Forelimb muscle (tissue), 1 donor: ENCODE measurements at places on chromosomes 3 and 15.

DNA sequence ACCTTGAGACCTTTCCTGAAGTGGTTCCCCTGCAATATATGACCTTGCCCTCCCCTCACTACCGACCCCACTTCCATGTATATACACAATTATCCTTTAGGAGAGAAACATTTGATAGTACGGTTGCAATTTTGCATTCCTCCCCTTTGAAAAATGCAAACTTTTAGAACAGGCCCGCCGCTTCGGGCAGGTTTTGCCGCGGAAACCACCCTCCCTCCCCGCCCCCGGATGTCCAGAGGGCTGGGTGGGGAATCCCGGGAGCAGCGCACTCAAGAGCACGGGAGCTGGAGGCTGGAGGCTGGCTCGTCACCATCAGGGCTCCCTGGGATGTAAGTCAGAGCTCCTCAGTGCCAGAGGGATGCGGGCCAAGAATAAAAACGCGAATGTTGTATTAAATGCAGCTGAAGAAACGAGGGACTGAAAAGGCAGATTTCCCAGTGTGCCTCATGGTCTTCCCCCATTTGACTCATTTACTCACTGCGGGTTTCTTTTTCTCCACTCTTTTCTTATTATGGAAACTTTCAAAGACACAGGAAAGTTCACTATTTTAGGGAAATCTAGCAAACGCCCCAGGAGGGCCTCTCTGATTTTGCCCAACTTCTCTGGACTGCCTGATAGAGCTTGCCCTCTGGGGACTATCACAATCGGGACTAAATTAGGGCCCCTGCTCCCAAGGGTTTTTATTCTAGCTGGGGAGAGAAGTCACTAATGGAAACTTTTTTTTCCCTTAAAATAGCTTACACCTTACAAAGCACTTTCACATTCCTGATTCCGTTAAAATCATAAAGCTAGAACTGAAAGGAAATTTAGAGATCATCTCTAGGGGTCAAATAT, 2.9 kb upstream of the USP3 start:
- DNase-seq, result no peak

DNA sequence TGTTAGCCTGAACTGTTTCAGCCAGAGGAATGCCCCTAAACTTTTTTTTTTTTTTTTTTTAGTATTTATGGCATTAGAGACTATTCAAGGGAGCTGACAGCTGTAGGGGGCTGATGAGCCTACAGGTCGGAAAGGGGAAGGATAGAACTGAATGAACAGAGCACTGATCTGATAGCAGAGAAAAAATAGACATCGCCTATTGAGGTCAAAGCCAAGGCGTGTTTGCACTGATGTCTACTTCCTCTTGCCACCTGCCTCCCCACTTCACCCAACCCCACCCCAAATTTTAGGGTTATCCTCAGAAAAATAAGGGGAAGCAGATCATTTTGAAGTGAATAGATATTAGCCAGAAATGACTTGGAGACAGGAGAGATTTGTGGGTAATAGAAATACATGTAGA, 3.0 kb upstream of the ZMAT3 start:
- no peak for DNase-seq

GRCh38 chr15:27842526-27842925, 256.6 kb downstream of the OCA2 start:
- no peak for DNase-seq

DNA sequence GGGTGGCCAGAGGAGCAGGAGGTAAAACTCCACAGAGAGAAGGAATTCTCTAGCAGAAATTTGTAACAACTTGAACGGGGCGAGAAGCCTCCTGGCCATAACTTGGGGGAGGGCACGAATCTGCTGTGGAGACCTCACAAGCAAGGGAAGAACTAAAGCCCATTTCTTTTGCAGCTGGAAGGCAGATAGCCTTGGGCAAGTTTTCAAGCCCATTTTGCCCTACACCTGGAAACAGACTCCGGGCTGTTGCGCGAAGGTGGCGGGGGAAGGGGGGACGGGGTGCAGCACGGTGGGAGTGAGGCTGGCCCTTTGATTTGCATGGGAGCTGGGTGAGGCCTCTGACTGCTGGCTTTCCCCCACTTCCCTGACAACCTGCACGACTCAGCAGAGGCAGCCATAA, 168.8 kb downstream of the MEGF11 start:
- no peak for DNase-seq

- no peak for DNase-seq
These were observed 1238.2 kb downstream of the ROBO1 start for GRCh38 chr3:78529601-78530000.

- no peak for DNase-seq
These were observed 31.8 kb downstream of the LPP start for GRCh38 chr3:188185717-188186251.

DNA sequence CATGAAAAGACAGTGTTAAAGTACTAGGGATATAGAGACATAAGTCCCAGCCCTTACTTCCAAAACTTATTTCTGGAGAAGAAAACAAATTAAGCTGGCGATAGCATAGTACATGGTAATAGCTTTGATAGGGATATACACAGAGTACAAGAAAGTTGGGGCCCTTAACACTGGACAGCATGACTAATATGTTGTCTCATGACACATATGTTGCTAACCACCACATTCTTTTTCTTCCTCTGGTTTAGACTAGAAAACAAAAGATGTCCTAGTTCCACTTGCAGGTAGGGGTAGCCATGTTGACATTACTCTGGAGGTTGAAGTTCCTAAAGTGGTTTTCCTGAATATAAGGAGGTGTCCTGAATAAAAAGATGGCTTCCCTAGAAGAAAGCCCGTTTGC, 75.3 kb downstream of the RFX7 start:
- DNase-seq, result no peak

GRCh38 chr15:27669641-27670040, 429.5 kb downstream of the OCA2 start:
- DNase-seq, result no peak

GRCh38 chr3:118938183-118938961, 96.3 kb downstream of the IGSF11 start:
- DNase-seq, result no peak

DNA sequence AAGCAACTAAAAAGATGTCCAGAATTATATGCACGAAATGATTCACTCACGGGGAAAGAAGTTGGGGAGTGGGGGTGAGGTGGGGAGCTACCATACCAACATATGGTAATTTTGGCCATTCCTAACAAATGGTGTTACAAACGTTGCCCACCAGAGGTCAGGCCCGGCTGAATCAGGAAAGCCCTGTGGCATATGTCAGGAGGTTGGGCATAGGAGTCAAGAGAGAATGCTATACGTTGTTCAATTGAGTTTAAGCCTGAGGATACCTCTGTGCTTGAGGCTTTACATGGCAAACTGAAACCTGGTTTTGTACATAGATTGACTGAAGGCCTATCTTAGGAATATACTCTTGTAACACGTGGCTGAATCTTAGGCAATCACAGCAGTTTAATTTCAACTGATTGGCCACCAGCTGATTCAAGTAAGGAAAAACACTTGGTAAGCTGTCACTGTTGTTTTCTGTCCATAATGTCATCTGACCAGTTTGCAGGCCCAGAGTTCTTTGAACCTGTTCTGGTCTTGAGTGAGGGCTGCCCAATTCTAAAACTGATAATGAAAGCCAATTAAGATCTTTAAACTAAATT, 23.4 kb upstream of the SLC2A2 start:
- no peak for DNase-seq

GRCh38 chr3:57961828-57962447, 46.3 kb upstream of the FLNB start:
- no peak for DNase-seq

- DNase-seq, result no peak
These were observed at the start of gene FAM174B for GRCh38 chr15:92655178-92655995. Gene FAM174B, minus strand, starts transcription at chr15:92655775.

DNA sequence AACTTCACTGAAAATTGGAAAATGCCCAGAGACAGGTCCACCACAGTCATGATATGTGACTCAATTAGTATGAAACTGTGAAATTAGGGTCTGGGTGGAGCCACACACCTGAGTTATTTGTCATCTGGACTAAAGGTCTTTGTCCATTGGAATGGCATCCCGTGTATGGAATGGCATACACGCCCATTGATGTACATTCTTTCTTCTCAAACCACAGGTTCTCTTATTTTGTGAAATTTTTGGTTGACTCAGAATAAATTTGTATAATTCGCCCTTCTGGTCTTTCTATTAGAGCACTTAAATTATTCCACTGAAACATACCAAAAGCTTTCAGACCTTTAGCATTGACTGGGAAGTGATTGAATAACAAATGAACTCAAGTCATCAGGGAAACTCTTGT, 66.8 kb upstream of the UBE2E1 start:
- no peak for DNase-seq

- DNase-seq, result no peak
These were observed 7.0 kb upstream of the BOC start for GRCh38 chr3:113204371-113204770.

DNA sequence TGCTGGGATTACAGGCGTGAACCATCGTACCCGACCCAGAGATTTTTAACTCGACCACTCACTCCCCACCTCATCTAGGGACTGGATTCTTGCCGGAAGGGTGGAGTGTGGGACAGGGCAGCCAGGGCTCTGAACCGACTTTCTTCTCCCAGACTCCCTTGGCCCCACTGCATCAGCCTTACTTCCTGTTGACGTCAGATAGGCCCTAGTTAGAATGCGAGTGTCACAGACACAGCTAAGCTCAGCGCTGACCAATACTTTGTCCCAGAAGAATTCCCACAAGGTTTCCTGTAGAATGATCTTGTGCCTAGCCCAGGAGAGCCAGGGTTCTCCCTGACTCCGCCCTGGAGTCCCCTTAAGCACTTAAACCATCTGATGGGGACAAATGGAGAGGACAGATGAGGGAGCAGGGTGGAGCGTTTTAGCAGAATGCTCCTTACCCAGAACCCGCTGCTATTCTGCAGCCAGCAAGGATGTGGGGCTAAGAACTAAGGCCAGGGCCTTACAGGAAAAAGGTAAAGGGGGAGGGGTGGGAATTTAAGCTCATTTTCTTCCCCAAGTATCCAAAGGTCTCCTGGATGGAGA, 5.8 kb upstream of the TUSC2 start:
- no peak for DNase-seq

DNA sequence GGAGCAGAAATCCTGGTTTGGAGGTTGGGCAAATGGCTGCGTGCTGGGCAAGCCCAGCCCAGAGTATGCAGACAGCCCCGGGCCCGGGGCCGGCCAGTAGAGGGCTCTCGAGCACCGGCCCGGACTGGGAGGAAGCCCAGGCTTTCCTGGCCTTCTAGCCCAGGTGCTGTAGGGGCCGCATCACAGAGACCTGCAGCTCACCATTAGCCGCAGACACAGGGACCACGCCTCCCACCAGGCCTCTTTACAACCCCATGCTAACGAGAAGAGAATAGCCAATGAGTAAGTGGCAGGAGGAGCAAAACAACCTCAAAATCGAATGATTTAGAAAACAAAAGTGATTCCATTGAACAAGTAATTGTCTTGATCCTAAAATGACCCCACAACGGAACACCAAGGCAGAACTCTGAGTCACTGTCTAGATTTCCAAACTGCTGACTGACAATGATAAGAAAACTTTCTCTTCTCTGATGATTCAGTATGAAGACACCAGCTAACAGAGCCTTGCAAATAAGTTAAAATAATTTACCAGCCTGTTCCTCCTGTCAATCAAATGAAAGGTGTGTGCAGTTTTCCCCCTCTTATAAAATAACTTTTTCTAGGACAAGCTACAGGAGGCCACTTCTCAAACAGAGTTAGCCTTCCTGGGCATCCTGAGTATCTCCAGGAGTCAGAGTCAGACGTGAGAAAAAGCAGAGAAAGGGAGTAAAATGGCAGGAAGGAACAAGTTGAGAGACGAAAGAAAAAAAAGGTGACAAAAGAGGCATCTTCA, 102.2 kb downstream of the DGKG start:
- DNase-seq, result no peak

- DNase-seq, result no peak
These were observed 380.7 kb downstream of the EPHB1 start for GRCh38 chr3:135175728-135176277.

DNA sequence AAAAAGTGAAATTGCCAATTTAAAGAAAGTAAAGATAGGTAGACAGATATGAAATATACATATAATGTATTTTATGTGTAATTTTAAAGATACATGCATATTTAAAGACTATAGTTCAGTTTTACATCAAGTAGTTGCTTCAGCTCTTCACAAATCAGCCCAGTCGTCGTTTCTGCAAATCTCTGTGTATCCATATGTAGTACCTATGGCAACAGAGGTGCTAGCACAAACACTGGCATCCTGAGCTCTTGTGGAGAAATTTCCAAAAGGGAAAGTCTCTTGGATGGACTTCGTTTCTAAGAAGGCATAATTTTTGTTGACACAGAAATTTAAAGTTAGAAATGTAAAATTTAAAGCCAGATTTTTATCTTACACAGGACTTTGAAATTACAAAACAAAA, 1284.7 kb downstream of the ROBO1 start:
- no peak for DNase-seq

DNA sequence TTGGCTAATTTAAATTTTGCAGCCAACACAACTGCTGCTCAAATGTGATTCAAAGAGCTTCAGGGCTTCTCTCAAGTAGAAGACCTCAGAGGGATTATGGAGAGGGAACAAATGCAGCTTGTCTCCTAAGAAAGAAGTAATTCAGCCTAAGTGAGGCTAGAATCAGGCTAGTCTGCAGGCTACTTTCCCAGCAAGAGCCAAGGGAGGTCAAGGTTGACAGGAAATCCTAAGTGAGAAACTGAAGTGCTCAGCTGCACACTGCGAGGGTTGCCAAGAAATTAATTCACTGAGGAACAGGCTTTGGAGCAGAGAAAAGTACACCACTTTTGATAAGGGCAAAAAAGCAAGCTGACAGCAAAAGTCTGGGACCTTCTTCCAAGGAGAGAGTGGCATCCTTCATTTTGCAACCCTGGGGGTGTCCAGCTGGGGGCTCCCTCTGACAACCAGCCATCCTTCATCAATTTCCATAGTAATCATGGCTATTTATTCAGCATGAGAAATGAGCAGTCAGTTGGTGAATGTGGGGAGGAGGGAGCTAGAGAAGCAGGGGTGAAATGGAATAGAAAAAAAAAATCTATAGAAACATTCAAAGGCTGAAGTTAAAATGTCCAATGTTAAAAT, 646.4 kb upstream of the ADAMTS9 start:
- DNase-seq, result peak; percentile 44
